ENCODE measurements at places on chromosomes 4 and X.

GRCh38 chr4:34198966-34199365 lies 2045.3 kb downstream of the ARAP2 start:
- no peak for DNase-seq

- no peak for DNase-seq
Observed at GRCh38 chr4:27005905-27006590, 145.4 kb downstream of the STIM2 start.

- no peak for DNase-seq
Observed at GRCh38 chrX:41087201-41087600, 2.0 kb downstream of the USP9X start.

DNA sequence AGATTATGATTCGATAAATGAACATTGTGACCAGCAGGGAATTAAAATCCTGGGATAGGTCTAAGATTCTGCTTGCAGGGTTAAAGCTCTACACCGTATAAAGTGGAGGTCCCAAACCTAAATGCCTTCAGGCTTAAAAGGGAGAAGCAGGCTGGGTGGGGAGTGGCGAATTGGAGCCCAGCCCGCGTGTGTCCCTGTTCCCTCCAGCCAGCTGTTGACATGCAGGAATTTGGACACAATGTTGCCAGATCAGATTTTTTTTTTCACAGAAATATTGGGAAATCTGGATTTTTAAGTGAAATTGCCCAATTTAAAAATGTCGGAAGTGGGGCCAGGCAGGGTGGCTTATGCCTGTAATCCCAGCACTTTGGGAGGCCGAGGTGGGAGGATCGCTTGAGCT lies 60.5 kb downstream of the ELF4 start:
- no peak for DNase-seq

GRCh38 chr4:5756271-5756670 lies 45.3 kb downstream of the EVC start:
- no peak for DNase-seq

DNA sequence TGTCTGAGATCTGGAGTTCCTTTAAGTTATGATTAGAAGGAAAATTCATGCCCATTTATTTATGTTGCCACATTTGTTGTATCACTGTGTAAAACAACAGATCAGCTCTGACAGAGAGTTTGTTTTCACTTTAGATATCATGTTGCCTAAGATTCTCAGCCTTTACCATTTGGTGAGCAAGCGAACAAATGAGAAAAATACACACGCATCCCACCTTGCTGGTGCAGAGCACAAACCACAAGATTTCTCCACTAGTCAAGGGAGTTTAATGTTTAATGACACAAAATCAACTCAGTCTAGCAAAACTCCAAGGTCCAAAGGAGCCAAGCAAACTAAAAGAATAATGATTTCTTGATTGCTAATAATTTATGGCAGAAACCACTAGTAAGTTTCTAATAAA lies 27.7 kb downstream of the FGF5 start:
- no peak for DNase-seq

DNA sequence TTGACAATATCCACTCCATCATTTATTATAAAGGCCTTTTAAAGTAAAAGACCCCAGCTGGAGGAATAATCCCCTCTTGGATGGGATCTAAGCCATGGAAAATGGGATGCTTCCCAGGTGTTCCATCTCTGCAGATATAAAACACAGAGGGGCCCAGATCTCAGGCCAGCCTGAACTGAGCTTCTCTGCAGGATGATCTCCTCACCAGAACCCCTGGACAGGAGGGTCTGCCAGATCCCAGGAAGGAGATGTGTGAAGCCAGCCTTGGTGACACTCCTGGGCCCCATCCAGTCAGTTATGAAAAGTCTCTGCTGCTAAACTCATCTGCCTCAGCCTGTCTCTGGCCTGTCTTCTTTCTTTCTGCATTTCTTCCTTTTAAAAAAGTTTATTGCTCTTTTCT lies 56.7 kb downstream of the HTRA3 start:
- no peak for DNase-seq

- no peak for DNase-seq
Observed at GRCh38 chr4:98423009-98423408, 161.8 kb downstream of the RAP1GDS1 start.

DNA sequence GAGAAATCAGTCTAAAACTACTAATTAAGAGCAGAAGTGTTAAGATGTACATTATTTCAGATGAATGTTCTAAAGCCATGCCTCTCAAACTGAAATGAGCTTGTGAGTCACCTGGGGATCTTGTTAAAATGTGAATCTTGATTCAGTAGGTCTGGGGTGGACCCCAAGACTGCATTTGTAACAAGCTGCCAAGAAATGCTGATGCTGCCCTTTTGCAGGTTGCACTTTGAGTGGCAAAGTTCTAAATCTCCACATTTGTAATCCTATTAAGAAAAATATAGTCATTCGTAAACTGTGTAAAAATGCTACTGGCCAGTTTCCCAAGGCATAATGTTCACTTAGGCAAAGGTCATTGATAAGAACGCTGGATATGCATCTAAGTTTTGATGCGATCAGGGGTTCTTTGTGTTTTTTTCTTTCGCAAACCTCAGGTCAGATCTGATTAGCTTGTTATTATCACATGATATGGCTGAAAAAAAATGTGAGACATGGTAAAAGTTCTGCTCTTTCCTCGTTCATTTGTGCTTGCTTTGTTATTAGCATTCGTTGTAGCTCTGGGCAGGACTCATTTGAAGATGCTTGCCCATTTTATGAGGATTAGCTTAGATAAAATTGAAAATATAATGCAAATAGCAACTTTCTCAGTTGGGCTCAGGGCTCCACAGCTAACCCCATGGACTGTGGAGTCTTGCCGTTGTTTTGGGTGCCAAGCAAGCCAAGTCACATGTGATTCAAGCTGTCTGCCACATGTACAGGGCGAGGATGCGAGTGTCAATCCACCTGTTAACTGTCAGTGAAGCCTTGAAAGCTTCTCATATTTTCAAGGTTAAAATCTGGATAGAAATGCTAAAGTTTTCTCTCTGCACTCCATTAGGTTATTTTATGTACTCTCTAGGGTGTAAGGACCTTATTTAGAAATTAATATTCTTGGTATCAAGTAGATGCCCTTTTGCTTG lies 12.1 kb downstream of the TBC1D1 start:
- no peak for DNase-seq

DNA sequence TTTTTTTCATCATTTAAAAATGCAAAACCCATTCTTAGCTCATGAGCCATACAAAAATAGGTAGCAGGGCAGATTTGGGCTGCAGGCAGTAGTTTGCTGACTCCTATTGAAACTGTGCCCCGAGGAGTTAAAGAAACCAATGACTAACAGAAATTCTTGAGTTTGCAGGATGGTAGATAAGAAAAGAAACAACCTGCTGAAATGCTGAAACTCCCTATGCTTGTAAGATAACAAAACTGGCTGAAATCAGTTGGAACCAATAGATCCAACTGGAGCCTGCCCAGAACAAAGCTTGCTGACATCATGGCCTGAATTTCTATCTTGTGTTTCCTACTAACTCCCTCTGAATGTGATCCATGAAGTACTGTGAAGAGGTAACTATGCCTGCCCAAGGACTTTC lies 68.6 kb downstream of the ANOS1 start:
- no peak for DNase-seq

GRCh38 chr4:42596918-42597317 lies 60.0 kb downstream of the ATP8A1 start:
- no peak for DNase-seq

DNA sequence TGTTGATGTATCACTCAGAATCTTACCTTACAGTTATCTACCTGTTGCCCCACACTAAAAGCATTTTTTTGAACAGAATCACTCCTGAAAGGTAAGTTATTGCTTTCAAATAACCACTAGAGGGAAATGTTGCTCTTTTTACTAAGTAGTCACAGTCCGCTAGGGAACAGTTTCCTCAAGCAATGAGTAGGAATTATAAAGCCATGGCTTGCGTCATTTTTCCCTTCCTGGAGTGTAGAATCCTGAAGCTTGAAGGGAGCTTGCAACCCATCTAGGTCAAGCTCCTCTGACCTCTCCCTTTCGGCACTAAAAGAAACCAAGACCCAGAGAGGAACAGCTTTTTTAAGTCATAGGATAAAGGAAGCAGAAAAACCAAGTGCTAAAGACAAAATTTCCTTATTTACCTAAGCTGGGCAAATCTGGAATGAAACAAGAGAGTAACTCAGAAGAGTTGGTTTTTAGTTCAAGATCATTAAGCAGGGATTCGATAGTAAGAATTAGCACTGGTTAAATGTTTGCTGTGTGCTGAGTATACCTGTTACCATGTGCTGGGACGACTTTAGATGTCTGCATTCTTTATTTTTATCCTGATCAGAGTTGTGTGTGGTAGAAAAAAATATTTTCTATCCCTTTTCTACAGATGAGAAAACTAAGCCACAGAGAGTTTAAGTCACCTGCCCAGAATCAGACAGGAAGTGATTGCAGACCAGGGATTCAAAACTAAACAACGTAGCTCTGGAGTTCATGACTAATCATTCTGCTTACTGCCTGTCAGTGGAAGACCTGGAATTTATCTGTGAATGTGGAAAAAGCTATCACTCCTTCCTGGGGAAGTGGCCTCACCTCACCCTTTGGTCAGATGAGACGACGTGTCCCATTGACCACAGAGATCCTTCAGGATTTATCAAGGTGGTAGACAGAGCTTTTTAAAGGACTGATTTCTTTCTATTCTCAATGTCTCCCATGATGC lies 631.5 kb downstream of the RAB28 start:
- no peak for DNase-seq

DNA sequence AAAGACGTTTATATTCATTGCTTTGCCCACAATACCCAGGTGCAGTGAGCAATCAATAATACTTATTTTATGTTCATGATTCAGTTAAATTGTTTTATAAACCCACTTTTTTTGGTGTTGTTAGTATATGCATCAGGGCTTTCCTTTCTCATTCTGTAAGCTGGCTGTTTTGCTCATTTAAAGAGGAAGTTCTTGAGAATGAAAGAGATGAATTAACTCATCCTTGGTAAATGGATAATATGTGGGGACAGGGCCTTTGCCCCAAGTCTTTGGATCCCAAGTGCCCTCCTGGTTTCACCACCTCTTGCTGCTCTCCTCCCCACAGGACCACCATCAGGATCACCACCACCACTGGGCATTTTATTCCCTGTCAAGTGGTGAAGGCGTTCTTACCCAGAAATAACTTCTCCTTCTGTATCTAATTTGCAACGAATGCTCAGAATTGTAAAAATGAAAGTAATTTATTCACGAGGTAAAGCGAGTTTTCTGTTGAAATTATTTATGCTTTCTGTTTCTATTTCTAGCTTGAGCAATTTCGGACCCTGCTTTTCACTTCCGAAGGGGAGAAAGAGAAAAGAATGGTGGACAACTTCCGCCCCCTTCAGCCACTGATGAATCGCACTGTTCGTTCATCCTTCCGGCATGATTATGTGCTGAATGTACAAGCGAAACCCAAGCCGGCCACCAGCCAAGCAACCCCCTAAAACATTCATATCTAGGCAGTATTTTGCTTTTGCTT lies 8.2 kb upstream of the ZRSR2 start:
- peak; percentile 24 for DNase-seq

GRCh38 chr4:184899261-184900134 lies 73.7 kb upstream of the ACSL1 start:
- no peak for DNase-seq

DNA sequence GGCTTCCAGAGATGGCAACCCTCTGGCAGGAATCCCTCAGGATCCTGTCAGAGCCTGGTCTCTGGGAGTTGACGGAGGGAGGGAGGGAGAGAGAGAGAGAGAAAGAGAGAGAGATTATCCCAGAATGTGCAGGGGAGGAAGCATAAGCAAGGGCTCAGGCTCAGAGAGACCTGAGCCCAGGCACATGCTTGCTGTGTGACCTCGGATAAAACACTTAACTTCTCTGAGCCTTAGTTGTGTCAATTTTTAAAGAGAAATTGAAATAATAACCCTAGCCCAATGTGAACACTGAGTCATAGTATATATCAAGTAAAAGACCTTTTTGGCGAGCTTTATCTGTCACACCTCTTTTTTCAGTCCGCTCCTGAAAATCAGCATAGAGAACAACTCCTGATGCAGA lies 473 bp upstream of the USP51 start:
- no peak for DNase-seq

DNA sequence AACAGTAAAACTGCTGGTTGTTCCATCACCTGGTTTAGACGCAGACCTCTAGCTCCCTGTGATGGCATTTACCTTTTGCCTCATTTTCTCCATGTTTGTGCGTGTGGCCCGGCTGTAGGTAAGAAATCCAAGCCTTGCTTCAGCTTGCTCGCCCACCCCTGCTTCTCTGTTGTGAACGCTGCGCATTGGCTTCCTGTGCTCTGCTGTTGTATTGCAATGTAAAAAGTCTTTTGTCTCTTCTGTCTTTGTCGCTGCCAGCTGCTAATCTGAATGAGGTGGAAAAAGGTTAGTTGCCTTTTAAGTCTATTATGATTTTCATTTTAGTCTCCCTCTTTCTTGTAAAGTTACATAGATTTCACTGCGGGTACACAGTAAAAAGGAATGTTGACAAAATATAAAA lies 127.3 kb upstream of the PACRGL start:
- DNase-seq = no peak

Data from CD4-positive, alpha-beta T cell treated with Interleukin-1 beta for 1 hour (primary cell).